ENCODE measurements at places on chromosomes 4 and X.

- DNase-seq: no peak
Measured at GRCh38 chr4:138088449-138089208, 153.5 kb downstream of the SLC7A11 start.

GRCh38 chr4:82739287-82740190 lies 59.1 kb downstream of the SCD5 start:
- DNase-seq: peak; percentile 57

DNA sequence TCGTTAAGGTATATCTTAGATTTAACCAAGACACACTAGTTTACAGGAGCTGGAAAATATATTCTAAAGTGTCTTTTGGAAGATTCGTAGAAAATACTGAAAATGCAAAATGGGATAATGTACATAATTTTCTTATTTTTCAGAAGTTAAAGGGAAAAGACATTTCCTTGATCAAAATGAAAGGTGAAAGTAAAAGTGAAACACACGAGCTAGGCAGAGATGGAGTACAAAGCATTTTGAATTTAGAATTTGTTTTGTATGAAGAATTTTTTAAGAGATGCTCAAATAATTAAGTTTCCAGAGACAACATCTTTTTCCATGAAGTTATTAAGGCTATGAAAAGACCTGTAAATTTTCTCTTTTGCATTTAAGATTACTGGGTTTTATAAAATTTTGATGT lies 2192.6 kb upstream of the AGA start:
- no peak for DNase-seq

DNA sequence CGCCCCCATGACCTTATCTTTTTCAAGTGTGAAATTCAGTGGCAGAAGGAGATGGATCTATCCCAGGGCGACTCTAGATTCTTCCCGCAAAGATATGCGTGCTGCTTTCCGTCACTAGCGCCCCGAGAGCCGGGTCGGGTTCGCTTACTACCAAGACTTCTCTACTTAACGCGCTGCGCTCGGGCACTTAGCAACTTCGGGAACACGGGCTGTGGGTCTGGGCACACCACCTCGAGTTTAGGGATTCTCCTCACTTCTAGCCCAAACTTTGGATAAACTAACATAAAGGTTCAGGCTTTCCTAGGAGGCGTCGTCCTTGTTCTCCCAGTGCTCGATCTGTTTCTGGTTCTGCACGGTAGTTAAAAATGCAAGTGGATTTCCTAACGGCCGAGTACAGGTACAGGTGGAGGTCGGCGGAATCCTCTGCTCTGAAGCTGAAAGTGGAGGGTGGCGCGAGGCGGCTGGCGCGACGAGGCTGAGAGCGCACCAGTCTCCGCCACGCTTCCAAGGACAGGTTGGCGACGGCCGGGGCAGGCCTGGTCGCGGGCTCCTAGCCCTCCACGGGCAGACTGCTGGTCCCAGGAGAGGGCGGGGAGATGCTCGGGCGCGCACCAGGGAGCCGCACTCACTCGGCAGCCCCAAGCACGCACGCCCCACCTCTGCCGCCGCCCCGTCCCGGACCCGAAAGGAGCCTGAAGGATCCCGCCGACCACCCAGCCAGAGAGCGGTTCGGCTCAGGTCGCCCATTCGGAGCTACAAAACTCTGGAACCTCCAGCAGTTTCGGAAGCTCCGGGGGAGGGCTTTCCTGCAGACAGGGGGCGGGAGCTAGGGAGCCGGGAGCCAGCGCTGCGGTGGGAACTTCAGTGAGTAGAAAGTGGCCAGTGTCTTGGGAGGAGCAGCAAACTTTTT lies 100.8 kb upstream of the TENM3 start:
- no peak for DNase-seq

DNA sequence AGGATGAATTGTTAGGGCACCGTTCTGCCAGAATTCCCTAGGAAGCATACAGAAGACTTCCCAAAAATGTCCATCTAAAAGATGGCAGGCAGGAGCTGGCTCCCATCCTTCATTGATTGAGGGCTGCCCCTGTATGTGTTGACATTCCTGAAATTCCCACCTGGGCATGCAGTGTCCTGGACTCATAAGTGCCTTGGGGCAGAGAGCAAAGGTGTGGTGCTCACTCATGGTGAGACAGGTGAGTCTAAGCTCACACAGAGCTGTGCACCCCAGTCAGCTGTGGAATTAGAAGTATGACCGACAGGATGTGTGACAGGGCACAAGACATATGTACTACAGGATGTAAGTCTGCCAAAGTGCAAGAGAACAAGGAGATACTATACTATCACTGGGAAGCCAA lies 271.9 kb downstream of the MID1IP1 start:
- no peak for DNase-seq

DNA sequence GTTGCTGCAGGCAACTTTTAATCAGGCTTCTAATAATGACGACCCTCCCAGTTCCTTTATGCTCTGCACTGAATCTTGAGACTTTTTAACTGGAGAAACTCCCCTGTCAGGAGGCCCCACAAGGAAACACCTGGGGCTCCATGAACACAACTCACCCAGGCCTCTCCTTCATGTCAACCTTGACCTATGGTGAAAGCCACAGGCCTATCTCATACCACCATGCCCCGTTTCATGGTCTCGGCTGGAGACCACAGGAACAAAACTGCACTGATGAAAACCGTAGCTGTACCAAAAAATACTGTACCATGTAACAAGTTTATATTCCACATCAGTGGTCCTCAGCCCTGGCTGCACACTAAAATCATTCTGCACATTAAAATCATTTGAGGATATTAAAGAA lies 57.0 kb downstream of the ZNF827 start:
- DNase-seq: no peak

- DNase-seq: no peak
Measured at GRCh38 chr4:111020961-111021360, 398.1 kb upstream of the PITX2 start.

- no peak for DNase-seq
Measured at GRCh38 chr4:185536411-185536709, 1.1 kb upstream of the PDLIM3 start.

- peak; percentile 30 for DNase-seq
Measured at GRCh38 chrX:11908371-11908770, 150.3 kb downstream of the MSL3 start.

GRCh38 chr4:24471486-24472160 lies 112.7 kb downstream of the DHX15 start:
- DNase-seq: no peak

DNA sequence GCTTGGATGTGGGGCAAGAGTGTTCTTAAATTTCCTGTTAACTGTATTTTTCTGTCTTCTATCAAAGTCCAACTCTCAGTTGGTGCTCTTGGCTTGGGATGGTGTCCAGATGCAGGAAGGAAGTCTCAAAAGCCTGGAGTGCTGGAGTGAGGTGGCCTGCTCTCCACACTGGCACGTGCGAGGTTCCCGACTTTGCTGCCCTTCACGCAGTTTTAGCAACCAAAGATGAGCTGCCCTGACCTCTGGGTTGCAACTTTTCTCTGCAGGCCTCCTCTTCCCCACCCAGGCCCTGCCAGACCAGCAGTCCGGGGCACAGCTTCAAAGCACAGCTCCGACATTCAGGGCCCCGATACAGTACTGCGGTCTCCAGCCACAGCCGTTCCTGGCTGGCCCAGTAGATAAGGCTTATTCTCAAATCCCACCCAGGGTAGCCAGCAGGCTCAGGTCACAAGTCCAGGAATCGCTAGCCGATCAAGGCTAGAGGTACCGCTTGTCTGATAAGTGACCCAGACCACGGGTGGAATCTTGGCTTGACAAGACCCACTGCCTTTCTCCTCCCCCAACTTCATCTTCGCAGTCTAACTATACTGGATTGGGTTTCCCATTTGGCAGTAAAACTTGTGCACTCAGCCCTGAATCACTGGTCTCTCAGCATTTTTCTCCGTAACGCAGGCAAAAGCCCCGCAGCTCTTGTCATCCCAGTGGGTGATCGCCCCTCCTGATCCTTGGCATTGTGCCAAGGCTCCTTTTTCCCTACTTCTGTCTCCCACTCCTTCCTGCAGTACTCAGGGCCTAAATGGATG lies 21.8 kb upstream of the JADE1 start:
- DNase-seq: no peak

GRCh38 chr4:70392057-70392776 lies 5.5 kb upstream of the OPRPN start:
- DNase-seq: no peak

GRCh38 chr4:144580430-144580829 lies 65.5 kb upstream of the HHIP start:
- no peak for DNase-seq

GRCh38 chr4:73152893-73153292 lies 83.4 kb upstream of the COX18 start:
- no peak for DNase-seq

DNA sequence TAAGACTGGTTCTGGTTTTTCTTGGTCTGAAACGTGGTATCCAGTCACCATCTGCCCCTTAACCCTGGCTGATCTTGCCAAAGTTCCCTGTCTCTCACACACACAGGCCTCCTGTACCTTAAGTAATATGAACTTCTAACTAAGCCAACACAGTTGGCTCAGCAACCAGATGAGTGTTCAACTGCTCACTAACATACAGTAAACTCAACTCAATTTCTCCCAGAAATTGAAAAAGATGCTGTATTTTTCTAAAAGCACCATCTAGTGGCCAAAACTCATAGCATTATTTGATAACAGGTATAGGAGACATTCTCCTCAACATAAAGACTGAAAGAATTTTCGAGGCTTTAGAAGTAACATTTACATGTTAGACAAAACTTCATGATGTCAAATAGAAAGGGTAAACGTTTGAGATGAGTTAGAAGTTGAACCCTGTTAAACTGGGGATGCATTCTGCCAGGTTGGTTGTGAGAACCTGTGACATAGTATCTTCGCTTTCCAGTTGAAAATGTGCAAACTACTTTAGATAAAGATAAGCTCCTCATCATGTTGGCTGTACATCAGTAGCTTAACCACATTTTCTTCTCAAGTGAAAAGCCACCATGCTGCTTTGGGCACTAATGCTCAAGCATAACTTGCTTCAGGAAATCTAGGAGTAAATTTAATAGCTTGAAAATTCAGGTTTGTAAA lies 31.2 kb downstream of the CCNI start:
- DNase-seq: peak; percentile 68

- DNase-seq: no peak
Measured at GRCh38 chrX:39451046-39451445, 646.7 kb downstream of the BCOR start.

- DNase-seq: no peak
Measured at GRCh38 chr4:88761861-88762523, 64.4 kb upstream of the NAP1L5 start.

- DNase-seq: peak; percentile 70
Measured at GRCh38 chr4:120156120-120156718, 89.6 kb upstream of the MAD2L1 start.

DNA sequence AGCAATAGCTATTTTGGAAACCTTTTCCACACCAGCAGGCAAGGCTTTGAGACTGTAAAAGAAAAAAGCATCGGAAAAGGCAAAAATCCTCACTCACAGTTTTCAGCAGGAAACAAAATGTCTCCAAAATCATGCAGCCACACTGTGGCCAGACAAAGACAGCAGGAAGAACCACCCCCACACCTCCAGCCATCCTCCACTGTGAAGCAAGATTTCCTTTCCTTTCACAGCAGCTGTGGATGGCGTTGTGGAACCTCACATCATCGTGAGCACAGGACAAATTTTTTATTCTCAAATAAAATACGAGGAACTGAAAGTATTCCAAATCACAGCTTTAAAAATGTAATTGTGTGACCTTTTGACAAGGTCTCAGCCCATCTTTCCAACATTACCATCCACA lies 351.7 kb upstream of the NOCT start:
- no peak for DNase-seq

GRCh38 chrX:135484641-135485289 lies 35.7 kb upstream of the INTS6L start:
- peak; percentile 60 for DNase-seq

- no peak for DNase-seq
Measured at GRCh38 chrX:105821471-105822121, 743 bp upstream of the NRK start.

GRCh38 chrX:46957297-46957696 lies 45.1 kb downstream of the JADE3 start:
- no peak for DNase-seq

GRCh38 chrX:13868591-13868990 lies 51.7 kb upstream of the GPM6B start:
- DNase-seq: no peak

GRCh38 chr4:24273136-24273535 lies 311.2 kb downstream of the DHX15 start:
- DNase-seq: no peak

- DNase-seq: no peak
Measured at GRCh38 chr4:156805696-156806095, 165.9 kb downstream of the PDGFC start.

GRCh38 chr4:152885185-152885584 lies 50.9 kb upstream of the FHDC1 start:
- no peak for DNase-seq

- peak; percentile 33 for DNase-seq
Measured at GRCh38 chr4:140851032-140851636, 94.9 kb upstream of the TBC1D9 start.

DNA sequence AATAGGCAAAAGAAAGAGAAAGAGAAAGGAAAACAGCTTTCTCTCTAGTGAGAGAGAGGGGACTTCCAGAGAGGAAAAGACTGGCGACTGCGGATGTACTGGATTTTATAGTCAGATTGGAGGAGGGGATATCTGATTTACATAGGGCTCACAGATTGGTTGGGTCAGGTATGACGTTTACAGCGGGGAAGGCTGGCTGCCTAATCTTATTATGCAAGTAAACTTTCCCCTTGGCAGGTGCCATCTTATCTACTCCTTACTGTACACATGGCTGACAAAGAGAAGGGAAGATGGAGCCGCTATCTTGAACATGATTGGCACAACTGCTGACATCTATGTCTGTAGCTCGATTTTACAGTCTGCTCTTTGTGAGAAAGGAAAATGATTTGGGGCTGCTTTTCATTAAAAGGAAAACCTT lies 25.4 kb downstream of the RBPJ start:
- DNase-seq: peak; percentile 48

- DNase-seq: no peak
Measured at GRCh38 chr4:169582706-169583105, 29.7 kb downstream of the NEK1 start.

DNA sequence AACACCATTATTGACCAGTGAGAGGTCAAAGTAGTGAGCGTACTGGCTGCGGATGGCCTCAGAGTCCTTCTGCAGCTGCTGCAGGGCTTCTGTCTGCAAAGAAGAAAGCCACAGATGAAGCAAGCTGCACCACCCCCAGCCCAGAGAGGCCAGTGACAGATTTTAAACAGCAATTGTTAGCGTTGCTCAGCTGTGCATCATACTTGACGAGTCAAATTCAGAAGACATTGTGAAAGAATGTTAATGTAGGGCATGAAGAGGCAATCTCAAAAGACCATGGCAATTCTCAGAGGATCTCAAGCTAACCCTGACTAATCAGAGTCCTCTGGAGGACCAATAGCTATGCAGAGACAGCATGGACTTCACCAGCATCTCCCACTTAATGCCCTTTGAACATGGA lies 16.6 kb downstream of the DKC1 start:
- DNase-seq: no peak

DNA sequence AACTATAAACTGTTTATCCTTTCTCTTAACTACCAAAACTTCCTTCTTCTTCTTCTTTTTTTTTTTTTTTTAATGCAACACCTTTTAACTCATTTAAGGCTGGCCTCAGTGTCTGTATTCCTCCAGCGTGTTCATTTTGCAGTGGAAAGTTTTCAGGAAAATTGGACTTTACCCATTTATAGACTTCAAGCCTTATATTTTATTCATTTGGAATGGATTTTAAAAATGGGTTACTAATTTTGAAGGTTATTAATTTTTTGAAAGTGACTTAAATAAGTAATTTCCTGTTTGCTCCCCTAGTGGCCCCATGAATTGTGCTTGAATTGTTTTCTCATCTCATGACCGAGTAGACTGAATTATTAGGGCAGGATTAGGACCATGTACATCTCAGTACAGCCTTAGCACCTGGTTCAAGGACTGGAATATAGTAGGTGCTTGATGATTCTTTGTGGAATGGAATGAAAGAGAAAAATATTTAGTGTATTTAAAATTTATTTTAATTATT lies 282.7 kb downstream of the ANKRD50 start:
- DNase-seq: no peak

Data from CD4-positive, alpha-beta T cell treated with Interleukin-17A for 1 hour (primary cell).